ENCODE measurements at places on chromosomes 6 and 20.
A peak's percentile ranks its signal among the peaks of the same experiment; 100 is the strongest.

GRCh38 chr20:43416591-43417228 is 41.0 kb upstream of the SRSF6 start:
- no peak for DNase-seq

- DNase-seq = no peak
Measured at GRCh38 chr6:5979650-5980420, 26.9 kb downstream of the NRN1 start.

DNA sequence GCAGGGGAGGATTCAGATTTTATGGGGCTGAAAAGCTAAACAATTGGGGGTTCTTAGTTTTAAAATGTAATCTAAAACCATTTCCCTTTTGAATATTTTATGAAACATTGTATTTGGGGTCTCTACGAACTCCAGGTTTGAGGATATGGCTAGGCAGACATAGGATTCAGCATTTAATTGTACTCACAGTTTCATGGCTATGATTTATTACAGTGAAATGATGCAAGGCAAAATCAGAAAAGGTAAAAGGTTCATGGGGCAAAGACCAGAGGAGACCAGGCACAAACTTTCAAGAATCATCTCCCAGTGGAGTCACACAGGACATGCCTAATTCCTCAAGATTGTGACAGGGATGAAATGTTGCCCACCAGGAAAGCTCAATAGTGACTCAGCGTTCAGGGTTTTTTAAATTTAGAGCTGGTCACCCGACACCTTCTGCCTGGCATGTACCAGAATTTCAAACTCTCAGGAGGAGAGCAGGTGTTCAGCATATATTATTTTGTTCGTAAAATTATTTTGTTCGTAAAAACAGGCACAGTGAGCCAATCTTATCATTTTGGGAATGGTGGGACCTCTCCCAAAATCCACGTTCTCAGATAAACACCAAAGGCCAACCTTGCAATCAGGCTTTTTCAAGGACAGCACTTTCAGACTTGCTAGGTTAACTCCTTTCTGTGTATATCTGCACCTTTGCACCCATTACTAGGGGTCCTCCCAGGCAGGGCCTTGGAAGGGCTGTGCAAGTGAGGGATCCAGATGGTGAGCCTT is 270.3 kb downstream of the NKAIN2 start:
- DNase-seq = no peak

DNA sequence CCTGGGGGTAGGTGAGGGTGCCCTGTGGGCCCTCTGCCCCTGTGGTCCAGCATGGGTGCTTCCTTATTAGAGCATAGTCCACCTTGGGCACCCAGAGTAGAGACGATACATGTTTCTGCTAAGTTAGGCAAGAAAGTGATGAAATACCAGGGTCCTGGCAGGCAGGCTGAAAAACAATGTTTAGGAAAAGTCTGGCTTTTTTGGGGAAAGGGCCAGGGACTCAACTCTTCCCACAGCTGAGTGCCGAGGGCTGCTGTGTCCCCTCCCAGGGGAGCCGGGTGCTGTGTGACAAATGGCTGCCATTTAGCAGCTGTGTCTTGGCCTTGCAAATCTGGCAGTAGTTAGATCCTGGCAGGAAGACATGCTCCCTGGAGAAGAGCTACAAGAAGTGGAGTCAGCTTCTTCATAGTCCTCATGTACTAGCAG is 61.5 kb downstream of the RREB1 start:
- no peak for DNase-seq

- DNase-seq = no peak
Measured at GRCh38 chr6:161418463-161418945, 144.6 kb upstream of the AGPAT4 start.

DNA sequence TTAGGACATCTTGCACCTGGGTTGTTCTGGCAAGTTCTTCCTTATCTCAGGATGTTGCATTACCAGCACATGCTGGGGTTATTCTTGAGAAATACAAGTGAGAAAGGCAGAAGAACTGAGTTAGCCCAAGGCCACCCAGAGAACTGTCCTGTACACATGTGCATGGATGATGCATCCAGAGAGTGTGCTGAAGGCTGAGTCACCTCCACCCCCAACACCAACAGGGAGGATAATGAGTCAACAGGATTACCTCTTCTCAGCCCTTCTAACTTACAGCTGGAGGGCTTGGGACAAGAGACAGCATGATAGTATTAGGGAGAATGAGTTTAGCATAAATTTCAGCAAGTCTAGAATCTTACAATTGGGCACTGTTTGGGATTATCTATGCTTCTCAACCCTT is 8.5 kb downstream of the SCGN start:
- no peak for DNase-seq

DNA sequence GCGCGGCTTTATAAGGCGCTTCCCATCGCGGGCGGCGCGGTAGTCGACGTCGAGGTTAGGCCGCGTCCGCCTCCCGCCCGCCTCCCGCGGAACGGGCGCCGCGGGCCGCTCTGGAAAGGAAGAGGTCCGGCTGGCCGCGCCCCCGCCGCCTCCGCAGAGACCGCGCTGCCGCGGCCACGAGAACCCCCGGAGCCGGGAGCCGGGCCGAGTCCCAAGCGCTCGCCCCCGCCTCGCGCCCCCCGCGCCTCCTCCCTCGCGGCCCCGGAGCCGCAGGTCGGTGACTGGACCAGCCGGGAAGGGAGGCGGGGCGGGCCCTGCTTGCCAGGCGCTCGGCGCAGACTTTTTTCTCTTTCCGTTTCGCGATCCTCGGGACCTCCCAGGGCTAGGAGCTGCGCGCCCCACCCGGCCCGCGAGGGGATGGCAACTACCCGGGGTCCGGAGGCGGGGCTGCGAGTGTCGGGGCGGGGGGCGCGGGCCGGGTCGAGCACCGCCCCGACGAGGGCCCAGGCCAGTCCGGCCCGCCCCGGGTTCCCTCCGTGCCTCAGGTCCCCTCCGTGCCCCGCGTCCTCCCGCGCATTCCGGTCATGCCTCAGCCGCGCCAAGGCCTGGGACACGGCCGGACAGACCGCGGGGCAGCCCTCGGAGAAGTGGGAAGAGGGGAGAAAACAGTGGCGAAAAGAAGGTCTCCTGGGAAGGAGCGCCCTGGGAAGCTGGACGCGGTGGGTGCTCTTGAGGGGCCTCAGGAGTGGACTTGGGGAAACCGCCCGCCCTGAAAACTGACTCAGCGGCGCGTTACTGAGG is 417 bp upstream of the PXDC1 start:
- peak; percentile 65 for DNase-seq

DNA sequence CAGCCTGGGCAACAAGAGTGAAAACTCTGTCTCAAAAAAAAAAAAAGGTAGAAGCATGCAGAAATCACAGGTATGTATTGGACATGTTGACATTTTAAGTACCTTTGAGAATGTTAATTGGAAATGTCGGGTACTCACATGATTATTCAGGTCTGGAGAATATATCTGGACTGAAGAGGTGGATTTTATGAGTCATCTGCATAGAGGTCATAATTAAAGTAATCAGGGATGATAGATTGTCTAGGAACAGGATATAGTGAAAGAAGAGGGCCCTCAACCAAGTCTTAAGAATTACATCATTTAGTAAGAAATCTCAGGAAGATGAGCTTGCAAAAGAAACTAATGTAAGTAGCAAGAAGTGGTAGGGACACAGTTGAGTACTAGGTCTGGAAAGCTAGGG is 212.5 kb downstream of the UTRN start:
- no peak for DNase-seq

GRCh38 chr6:74632196-74632875 is 573.5 kb downstream of the COL12A1 start:
- no peak for DNase-seq

DNA sequence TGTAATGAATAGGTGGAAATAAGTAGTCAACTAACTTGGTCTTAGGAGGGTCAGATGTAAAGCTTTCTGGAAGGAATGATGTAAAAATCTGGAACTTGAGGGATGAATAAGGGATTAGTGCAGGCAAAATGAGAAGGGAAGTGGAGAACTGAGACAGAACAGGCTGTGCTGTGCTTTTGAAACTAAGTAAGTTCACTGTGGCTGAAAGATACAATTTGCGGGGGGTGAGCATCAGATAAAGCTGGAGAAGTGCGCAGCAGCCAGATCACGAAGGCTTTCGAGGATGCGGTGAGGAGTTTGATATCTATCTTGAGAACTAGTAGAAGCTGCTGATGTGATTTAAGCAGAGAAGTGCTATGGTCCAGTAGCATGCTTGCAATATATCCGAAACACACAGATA is 247.8 kb downstream of the RNF144B start:
- no peak for DNase-seq

All from substantia nigra (tissue), 51 donors.